ENCODE measurements at places on chromosomes 4 and X.

GRCh38 chr4:20217521-20217920, 34.2 kb upstream of the SLIT2 start:
- DNase-seq, result no peak

DNA sequence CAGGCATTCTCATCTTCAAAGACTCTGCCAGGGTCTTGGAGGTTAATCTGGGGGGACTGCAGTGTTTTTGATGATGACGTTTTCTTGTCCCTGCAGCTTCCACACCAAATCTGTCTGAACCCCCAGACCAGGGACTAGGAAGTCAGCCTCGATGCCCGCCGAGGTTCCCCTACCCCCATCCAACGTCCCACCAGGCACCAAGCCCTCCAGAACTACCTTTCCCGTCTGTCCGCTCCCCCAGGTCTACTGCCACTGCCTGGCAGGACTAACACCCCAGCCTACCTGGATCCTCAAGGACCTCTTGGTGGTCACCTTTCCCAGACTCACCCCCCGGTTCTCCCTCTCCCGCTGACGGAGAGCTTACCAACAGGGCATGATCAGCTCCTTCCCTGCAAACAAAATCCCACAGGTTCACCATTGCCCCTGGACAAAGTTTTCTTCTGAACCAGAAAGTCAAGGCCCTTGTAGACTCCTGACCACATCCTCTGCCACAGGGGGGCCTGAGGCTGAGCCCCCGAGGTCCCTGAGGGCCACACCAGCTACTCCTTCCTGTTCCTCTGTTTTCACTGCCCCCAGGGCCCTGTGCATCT, 40.9 kb downstream of the HMX1 start:
- no peak for DNase-seq

GRCh38 chr4:95537191-95537590, 11.6 kb downstream of the UNC5C start:
- no peak for DNase-seq

GRCh38 chr4:189420572-189420971, 520.1 kb upstream of the FRG1 start:
- no peak for DNase-seq

DNA sequence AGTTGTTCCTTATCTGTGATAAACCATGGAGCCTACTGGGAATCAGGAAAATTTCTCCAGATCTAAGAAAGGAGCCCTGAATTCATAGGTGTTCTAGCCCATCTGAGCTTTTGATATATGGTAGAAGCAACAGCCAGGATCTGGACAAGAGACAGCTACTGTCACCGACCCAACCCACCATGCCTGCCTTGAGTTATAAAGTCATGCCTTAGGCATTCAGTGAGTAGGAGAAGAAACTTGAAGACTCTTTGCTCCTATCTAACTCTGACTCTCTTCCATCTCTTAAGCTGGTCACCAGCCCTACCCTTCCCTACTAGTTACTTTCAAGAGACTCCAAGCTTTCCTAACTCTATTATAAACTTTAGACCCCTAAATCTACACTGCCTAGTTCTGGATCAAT, 83.9 kb upstream of the FAM9B start:
- DNase-seq, result no peak

DNA sequence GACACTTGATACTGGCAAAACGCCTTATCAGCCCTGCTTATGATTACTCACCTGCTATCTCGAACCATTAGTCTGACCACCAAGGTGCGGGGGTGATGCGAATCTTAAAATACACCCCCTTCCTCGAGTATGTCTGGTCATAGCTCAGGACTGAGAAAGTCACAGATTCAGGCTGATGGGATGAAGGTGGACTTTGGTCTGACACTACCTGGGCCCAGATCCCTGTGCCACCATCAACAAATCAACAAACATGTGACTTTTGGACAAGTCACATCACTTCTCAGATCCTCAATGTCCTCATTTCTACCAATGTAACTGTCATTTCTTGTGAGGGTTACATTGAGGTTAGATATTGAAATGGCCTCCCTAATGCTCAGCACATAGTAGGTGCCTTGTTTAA, 9.8 kb upstream of the MSN start:
- DNase-seq, result no peak

GRCh38 chrX:154486052-154486395, 391 bp downstream of the UBL4A start:
- DNase-seq, result no peak

DNA sequence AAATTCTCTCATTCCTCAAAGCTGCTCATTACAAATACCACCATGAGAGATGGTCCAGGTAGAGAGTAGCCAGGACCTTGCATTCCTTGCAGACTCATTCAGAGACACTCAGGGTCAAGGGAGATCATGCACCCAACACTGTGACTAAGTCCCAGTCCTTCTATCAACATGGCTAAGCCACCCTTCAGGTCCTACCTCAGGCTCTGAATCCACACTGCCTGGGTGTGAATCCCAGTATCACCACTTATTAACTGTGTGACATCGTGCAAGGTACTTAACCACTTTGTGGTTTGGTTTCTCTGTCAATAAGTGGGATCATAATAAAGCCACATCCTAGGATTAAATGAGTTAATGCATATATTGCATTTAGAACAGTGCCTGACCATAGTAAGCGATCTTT, 124.1 kb upstream of the NEIL3 start:
- no peak for DNase-seq

DNA sequence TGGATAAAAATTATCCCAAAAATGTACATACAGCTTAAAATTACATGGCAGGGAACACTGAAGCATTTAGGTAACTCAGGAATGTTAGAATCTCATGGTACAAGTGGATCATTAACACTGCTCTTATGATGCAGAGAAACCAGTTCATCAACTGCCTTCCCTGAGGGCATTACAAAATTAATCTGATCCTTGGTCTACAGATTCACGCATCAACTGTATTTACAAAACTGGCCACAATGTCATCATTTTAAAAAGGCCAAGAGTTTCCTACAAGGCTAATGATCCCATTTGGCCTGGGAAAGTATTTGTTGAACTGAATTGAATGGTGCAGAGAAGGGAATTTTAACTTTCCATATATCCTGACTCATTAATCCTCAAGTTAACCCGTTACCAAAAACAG, 84.6 kb downstream of the TSPAN5 start:
- no peak for DNase-seq

DNA sequence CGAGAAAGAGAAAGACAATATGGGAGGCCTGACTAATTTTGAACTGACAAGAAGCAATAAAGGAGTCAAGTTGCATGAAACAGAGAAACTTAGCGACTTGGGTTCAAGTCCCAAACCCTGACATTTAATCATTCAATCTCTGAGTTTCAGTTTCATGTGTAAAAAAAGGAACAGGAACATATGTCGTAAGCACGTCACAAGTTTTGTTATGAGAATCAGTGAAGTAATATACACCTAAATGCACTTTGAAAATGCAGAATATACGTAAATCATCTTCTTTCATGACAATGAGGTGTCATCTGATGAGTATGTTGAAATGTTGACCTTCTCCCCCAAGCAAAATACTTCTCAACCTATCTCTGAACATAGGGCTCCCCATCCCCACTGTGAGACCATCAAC, 10.4 kb downstream of the ACOT9 start:
- no peak for DNase-seq

- DNase-seq, result no peak
These were observed 80.2 kb downstream of the FGF16 start for GRCh38 chrX:77527233-77528001.

GRCh38 chr4:105257817-105258495, 111.3 kb downstream of the TET2 start:
- DNase-seq, result no peak

DNA sequence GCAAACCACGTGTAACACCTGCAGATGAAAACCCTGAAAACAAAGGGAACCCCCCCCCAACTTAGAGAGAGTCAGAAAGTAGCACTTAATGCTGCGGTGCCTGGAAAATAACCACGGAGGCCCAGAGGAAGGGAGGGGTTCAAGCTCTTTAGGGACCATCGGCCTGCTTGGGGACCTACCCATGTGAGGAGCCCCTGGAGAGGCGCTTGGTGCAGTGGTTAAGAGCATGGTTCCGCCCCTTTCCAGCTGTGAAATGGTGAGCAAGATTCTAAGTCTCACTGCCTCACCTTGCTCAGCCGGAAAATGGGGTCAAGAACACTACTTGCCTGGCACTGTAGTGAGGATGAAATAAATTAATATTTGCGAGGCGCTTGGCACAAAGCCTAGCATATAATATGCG, 13.8 kb downstream of the SLC25A5 start:
- no peak for DNase-seq

- no peak for DNase-seq
These were observed 51.1 kb upstream of the SYTL5 start for GRCh38 chrX:37955273-37955672.

- no peak for DNase-seq
These were observed 31.1 kb downstream of the CLDN22 start for GRCh38 chr4:183288955-183289354.

DNA sequence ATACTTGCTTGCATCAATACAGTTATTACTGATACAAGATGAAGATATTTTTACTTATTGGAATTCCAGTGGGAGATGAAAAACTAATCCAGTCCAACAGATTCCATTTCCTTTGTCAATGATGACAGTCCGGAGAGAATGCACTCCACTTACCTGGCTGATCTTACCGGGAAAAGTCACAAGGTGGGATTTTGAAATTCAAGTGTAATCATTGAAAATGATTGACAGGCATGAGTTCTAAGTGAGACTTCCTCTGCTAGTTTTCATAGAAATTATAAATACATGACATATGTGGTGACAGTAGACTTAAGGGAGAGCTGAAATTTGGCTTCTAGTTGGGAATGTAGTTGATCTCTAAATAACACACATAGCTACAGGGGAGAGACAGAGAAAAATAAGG, 859.9 kb downstream of the FAT4 start:
- no peak for DNase-seq

- DNase-seq, result no peak
These were observed 173.1 kb upstream of the USP9X start for GRCh38 chrX:40912166-40912565.

- DNase-seq, result no peak
These were observed 68.7 kb downstream of the AASDH start for GRCh38 chr4:56318555-56318954.

- no peak for DNase-seq
These were observed 175.5 kb downstream of the CAMK2D start for GRCh38 chr4:113586072-113586471.

- no peak for DNase-seq
These were observed 3.0 kb downstream of the ITGB1BP2 start for GRCh38 chrX:71304561-71304960.

DNA sequence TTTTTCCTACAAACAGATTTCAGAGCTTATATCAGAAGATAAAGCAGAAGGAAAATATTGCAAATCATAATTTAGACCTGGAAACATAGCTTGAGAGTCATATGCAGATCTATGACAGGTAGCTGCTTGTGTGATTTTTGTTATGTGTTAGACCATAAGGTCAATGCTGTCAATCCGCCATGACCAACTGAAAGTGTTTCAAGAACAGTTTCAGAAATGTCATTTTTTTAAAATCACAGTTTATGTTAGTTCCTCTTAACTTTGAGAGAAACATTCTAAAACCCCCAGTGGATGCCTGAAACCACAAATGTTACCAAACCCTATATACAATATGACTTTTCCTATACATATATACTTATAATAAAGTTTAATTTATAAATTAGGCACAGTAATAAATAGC, 391.3 kb upstream of the FAM241A start:
- DNase-seq, result no peak

DNA sequence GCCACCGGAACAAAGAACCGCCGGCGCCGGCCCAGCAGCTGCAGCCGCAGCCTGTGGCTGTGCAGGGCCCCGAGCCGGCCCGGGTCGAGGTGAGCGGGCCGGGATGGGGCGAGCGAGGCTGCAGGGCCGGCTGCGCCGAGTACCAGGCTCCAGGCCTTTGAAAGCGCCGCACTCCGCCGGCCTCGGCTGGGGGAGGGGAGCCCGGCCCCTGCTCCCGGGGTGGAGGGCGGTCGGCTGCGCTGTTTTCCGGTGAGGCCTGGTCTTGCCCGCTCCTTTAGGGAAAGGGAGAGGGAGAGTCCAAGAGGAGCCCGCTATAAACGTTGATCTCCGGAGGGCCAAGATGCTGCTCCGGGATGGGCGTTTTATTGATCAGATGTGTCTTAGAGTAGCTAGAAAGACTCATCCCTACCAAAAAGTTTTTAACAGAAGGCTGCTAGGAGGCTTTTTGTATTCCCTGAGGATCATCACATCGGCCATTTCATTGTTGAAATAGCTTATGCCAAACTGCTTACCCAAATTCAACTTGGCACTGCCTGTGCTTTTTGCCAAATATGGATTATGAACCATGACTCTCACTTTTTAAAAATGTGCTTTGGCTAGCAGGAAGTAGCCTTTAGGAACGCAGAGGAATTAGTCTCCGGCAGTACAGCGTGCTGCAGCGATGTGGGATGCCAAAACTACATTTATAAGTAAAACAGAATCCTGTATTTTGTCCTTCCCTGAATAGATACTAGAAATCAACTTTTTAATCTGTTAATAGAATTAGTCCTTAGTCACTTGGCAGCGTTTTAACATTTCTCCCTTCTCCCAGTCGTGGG, 760 bp downstream of the TMEM165 start:
- DNase-seq, result no peak

- DNase-seq, result no peak
These were observed 11.0 kb upstream of the EIF4E start for GRCh38 chr4:98939892-98940298.

GRCh38 chrX:77572322-77572721, 125.1 kb downstream of the FGF16 start:
- no peak for DNase-seq

- no peak for DNase-seq
These were observed 292.4 kb upstream of the FAT1 start for GRCh38 chr4:187016101-187016500.

DNA sequence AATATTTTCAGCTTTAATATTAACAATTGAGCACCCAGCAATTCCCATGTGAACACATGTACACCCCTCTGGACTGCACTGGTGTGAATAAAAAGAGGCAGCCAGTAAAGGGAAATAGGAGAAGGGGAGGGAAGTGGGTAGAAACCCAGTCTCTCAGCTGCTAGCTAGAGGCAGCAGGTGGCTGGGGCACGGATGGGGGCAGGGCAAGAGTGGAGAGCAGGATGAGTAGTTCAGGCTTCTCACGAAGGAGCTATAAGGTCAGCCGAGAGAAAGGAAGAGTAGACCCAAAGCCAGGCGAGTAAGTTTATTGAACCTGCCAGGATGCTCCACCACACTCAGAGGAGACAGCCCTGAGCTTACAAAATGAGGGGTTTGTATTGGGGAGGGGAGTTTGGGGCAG, 184.8 kb upstream of the MTMR8 start:
- no peak for DNase-seq

GRCh38 chrX:6292599-6292998, 63.9 kb upstream of the NLGN4X start:
- no peak for DNase-seq

GRCh38 chr4:135429528-135429927, 1227.9 kb upstream of the PABPC4L start:
- no peak for DNase-seq

- DNase-seq, result no peak
These were observed 1156.1 kb downstream of the FAT4 start for GRCh38 chr4:126470862-126471261.

DNA sequence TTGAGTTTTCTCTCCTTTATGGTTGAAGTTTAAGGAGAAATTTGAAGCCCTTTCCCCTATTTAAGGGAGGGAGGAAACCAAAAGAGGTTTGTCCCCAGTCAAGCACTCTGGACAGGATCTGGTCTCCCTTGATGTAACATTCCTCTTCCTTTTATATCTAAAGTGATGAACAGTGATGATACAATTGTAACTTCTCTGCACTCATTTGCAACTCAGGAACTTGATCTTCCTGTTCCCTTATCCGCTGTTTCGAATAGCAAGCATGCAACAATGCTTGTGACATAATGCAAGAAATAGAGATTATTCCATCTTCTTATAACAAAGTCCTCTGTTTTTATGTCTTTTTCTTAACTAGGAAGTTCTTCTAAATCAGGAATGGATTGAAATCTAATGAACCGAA, 18.3 kb downstream of the ALPK1 start:
- DNase-seq, result no peak
